ENCODE measurements at places on chromosomes 6 and 20.

GRCh38 chr20:40738976-40739375 lies 49.9 kb upstream of the MAFB start:
- DNase-seq, result no peak

GRCh38 chr6:54846243-54846856 lies at the start of gene FAM83B:
Gene FAM83B (plus strand): TSS chr6:54846771. CDS start chr6:54870247, 23,476 bp downstream.
- no peak for DNase-seq

GRCh38 chr20:32158351-32158750 lies 48.8 kb downstream of the TM9SF4 start:
- DNase-seq, result no peak

- peak; percentile 39 for DNase-seq
Observed at GRCh38 chr6:16964553-16965499, 137.0 kb upstream of the STMND1 start.

DNA sequence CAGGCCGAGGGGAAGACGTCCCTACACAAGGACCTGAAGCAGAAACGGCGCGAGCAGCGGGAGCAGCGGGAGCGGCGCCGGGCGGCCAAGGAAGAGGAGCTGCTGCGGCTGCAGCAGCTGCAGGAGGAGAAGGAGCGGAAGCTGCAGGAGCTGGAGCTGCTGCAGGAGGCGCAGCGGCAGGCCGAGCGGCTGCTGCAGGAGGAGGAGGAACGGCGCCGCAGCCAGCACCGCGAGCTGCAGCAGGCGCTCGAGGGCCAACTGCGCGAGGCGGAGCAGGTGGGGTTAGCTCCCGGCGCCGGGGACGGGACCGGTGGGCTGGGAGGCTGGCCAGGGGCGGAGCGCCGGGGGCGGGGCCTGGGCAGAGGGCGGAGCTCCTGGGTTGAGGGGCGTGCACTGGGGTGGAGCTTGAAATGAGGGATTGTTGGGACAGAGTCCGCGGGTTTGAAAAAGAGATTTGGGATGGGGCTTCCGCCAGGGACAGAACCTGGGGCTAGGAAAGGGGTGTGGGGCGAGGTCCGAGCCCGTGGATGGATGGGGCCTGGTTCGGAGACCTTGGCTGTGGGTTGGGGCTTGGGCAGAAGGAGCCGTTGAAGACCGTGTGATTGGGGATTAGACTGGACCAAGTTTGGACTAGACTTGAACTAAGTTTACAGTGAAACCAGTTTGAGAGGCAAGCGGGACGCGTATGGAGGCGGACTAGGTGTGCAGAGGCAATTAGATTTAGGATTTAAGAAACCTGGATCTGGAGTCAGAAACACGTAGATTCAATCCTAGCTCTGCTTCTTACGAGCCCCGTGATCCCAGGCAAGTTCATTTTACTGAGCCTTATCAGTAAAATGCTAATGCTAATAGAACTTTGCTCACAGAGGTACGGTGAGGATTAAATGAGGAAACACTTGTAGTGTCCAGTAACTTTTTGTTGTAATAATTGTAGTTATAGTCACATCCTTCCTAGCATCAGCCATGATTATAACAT lies 20.9 kb downstream of the DEF6 start:
- DNase-seq, result no peak

GRCh38 chr6:115540077-115540869 lies 520.4 kb downstream of the FRK start:
- DNase-seq, result no peak

DNA sequence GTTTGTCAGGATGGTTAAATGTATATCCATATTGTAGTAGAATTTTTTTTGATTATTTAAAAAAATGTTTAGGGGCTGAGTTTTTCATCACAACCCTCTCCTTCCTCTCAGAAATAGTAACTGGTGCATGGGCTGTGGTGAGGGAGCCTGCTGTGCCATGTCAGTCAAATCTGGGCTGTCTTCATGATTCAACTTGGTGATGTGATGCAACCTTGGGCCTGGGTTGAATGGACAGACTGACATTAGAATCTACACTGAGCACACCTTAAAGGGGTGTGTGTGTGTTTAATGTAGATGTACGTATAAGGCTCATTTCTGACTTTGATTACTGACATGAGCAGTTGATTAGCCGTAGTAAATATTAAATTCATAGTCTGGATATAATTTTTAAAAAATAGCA lies 3.7 kb downstream of the TJAP1 start:
- DNase-seq, result no peak

- no peak for DNase-seq
Observed at GRCh38 chr20:31608251-31608945, 3.3 kb downstream of the ID1 start.

DNA sequence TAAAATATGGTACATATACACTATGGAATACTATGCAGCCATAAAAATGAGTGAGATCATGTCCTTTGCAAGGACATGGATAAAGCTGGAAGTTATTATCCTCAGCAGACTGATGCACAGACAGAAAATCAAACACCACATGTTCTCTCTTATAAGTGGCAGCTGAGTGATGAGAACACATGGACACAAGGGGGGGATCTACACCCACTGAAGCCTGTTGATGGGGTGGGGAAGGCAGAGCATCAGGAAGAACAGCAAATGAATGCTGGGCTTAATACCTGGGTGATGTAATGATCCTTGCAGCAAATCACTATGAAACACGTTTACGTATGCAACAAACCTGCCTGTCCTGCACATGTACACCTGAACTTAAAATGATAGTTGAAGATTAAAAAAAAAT lies 71.3 kb downstream of the MANEA start:
- DNase-seq, result no peak

GRCh38 chr20:4664691-4665360 lies 56.9 kb upstream of the PRND start:
- no peak for DNase-seq

DNA sequence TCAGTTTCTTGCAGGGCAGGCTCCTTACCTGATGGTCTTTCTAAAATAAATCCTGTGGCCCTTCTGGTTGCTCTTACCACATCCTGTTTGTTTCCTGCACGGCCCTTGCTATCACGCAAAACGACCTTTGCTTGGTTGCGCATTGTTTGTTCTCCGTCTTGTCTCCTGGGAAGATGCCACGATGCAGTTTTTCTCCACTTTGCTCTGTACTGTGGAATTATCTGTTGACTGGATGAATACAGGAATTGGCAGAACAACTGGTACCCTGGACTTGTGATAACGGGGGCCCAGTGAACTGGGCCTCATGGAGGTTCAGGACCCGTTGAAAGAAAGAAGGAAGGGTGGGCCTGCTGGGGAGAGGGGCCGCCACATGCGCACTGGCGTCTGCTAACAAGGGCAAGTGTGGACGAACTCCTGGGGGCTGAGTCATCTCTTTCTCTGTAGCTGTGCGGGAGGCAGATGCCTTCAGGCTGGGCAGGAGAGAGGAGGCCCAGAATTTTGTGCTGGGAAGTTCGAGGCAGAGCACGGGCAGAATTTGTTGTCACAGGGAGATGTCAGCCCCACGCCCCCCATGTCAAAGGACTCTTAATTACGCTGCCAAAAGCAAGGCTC lies 139.9 kb downstream of the BMP7 start:
- DNase-seq, result no peak

DNA sequence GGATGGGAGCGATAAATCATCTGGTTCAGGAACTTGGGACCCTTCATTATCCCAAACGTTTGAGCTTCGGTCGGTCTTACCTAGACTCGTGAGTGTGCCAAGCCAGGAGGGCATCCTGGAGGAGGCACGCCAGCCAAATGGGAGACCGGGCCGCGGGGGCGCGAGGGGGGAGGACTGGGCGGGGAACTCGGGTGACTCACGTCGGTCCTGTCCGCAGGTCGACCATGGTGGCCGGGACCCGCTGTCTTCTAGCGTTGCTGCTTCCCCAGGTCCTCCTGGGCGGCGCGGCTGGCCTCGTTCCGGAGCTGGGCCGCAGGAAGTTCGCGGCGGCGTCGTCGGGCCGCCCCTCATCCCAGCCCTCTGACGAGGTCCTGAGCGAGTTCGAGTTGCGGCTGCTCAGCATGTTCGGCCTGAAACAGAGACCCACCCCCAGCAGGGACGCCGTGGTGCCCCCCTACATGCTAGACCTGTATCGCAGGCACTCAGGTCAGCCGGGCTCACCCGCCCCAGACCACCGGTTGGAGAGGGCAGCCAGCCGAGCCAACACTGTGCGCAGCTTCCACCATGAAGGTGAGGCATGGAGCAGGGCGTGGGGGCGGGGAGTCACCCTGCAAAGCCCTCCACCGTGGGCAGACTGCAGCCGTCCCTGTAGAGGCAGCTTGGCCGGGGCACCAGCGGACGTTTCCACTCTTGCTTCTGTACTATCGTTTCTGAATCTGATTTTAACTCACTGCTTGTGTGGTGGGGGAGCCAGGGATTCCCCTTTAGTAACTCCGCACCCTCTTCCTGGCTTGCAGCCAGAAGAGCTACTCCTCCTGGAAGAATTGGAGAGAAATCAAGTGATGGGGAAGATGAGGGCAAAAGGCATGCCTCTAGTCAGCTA lies 2.7 kb downstream of the BMP2 start:
- no peak for DNase-seq

GRCh38 chr20:33337531-33338165 lies 54.6 kb downstream of the BPIFB1 start:
- no peak for DNase-seq

DNA sequence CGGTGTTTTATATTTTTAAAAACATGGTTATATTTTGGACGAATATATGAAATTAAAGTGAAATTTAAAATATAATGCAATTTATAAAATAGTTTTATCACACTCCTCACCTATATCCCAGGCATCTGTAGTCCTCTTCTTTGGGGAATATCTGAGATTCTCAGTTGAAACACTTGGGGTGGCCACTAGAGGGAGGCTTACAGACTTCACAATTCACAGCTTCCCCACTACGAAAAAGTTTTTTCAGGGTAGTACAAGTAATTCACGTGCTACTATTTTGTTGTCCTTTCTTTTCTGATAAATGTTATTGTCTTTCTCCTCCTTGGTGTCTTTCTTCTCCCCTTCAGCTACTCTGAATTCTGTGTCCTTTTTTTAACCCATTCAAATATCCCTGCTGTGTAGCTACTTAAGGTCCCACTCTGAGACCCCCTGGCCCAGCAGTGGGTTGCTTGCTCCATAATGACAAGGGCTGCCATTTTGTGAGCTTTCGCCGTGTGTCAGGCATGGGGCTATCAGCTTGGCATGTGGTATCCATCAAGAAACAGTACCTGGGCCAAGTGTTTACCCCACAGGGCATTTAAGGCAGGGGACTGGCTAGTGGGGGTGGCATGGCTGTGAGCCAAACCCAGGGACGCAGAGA lies 43.6 kb upstream of the PHACTR3 start:
- no peak for DNase-seq

DNA sequence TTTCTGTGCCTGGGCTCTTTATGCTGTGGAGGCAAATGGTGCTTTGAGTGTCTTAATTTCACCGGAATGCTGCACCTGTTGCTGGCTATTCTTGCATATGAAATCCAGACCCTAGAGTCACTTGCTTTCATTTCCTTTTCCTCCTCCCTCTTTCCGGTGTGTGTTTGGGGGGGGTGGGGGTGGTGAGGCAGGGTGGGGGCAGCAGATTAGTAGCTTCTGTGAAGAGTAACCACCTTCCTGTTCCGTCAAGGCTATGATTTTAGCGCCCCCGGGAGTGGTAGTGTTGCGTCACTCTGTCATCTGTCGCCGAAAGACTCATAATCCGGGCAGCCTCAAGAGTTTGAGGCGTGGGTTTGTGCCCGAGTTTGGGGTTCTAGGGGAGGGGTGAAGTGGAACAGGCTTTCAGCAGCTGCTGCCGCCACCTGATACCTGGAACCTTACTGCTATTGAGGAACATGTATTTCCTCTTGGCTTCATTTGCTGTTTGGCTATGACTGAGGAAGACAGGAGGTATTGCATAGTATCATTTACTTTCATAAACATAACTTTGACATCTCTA lies 49.1 kb downstream of the UTRN start:
- DNase-seq, result no peak

DNA sequence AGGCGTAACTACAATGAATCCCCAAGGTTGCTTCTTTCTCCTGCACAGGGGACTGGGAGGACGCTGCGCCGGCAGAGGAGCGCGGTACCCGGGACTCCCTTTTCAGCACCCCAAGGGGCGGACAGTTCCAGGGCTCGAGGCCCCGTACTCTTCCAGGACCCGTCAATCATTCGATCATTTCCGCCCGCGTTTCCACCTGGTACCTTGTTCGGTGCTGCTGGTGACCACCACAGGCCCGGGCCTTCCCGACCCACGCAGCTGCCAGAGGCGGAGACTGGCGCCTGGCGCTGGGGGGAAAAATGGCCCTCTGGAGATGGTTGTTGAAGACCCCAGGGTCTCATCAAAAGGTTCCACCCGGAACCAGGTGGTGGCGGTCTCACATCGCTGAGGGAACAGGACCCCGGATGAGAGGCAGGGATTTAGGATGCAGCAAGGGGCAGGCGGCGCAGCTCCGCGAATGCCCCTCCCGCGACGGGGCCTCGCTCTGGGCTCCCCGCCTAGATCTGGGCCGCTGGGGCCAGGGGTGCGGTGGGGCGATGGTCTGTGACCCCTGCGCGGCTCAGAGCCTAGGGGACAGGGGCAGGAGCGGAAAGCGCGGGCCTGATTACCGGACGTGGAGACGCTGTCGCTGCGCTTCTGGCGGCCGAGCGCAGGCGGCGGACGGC lies 744 bp downstream of the VSX1 start:
- no peak for DNase-seq

DNA sequence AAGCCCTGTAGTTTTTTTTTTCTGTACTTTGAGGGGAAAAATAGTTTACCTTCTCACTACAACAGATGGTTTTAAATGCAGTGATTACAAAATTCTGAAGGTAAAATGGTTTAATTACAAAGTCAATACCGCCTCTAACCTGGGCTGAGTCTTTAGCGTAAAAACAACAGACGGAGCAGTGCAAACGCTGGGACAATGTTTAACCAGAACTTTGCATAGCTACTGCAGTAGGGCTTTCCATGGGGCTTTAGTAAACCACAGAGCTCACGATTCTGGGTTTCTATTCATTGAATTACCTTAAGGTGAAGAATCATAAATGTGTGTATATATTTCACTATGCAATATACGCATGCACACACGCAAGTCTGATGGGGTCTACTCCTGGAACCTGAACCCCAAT lies 77.9 kb downstream of the RFX6 start:
- no peak for DNase-seq

DNA sequence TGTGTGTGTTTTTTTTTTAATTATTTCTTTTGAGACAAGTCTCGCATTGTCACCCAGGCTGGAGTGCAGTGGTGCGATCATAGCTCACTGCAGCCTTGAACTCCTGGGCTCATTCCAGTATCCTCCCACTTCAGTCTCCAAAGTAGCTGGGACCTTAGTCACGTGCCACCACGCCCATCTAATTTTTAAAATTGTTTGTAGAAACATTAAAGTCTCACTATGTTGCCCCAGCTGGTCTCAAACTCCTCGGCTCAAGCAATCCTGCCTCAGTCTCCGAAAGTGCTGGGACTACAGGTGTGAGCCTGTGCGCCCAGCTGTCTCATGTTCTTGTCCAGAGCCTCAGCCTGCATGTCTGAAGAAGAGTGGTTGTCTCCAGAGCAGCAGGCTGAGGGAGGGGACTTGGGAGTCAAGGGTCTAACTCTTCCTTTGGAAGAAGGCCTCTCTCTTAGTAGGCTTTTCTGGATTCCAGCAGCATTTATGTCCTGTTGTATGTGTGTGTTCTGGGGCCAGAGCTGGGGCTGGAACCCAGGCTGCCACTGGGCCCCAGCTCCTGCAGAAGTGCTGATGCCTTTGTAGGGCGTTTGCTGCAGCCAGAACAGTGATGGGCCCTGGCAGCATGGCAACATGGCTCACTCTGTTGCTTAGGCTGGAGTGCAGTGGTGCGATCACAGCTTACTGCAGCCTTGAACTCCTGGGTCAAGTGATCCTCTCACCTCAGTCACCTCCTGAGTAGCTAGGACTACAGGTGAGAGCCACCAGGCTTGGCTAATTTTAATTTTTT lies 5.4 kb downstream of the DNMT3B start:
- no peak for DNase-seq

All from stimulated activated CD4-positive, alpha-beta T cell treated with anti-CD3 and anti-CD28 coated beads, Interleukin-1b, Interleukin-23, amount 100 ng/mL, for 1 hour (primary cell).